ENCODE measurements at places on chromosomes 13 and 19.

- no peak for DNase-seq
Observed at GRCh38 chr13:72745260-72745659, 17.5 kb downstream of the BORA start.

- DNase-seq, result peak; percentile 32
Observed at GRCh38 chr13:67238277-67238859, 8.2 kb upstream of the PCDH9 start.

DNA sequence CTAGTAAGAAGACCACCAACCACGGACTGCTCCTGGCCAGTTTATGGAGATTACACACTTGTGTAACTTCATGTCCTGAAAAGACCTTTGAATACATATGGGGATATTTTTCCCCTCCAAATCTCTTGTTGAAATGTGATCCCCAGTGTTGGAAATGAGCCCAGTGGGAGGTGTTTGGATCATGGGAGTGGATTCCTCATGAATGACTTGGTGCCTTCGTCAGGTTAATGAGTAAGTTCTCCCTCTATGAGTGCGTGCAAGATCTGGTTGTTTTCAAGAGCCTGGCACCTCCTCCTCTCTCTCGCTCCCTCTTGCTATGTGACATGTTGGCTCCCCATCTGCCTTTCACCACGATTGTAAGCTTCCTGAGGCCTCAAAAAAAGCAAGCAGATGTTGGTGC lies 769.0 kb upstream of the SLITRK1 start:
- DNase-seq, result peak; percentile 47

- no peak for DNase-seq
Observed at GRCh38 chr13:29855784-29856183, 5.4 kb upstream of the UBL3 start.

- DNase-seq, result no peak
Observed at GRCh38 chr13:79459906-79460305, 21.0 kb upstream of the NDFIP2 start.

GRCh38 chr19:51789061-51789795 lies 5.7 kb upstream of the FPR3 start:
- peak; percentile 25 for DNase-seq

DNA sequence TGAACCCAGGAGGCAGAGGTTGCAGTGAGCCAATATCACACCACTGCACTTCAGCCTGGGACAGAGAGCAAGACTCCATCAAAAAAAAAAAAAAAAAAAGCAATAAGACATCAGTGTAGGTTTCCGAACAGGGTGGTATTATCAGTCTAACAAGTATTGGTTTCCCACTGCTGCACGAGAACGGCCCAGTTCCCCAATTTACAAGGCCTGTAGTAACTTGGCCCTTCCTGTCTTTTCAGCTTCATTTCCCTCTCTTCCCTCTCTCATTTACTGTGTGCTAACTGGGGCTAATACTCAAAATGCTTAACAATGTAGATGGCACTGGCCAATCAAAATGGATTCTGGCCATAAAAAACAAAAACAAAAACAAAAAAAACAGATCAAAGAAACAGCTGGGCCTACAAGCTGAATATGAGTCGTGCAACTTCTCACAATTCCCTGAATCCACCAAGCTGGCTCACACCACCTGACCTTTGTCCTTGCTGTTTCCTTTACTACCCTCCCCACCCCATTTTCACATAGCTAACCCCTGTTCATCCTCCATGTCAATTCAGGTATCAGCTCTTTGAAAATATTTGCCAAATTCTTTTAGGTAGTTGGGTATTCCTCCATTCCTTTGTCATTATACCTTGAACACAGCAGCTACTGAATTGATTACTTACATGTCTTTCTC lies 2.4 kb downstream of the TEX101 start:
- no peak for DNase-seq

DNA sequence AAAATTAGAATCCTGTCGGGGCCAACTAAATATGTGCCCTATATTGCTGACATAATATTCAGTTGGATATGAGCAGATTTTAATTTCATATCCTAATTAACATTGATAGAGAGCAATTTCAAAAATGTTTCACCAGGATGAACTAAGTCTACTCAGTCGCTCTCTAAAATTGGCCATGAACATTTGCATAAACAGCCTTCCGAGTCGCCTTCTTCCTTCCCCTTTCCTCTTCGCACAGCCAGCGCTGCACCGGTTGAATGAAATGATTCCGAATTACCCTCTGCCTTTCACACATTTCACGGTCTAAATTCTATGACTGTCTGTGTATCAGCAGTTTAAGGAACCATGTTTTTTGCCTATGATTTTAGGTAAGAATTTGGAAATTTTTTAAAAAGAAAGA lies 413.7 kb downstream of the LIG4 start:
- DNase-seq, result no peak

DNA sequence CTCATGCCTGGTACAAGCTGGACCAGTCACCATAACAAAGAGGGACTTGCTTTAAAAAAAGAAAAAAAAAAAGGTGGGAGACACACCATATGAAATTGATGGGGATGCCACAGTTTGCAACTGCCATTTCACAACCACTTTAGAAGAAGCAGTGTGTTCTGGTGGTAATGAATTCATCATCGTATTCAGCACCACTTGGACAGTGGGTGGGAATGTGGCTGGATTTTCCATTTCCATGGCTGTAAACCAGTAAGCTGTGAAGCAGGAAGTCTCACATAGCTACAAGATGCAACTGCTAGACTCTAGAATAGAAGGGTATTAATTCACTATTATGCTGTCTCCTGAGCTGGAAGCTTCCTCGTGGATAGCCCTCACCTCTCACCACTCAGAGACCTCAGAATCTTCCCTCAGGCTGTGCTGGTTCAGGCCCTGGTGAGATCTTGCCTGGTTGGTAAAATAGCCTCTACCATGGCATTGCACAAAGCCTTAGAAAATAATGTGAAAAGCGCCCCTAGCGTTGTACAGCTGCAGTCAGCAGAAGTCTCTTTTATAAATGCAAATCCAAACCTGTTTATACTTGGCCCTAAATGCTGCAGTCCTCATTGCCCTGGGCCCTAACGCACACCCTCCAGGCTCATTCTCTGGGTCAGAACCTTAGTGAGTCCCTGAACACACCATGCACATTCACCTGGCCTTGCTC lies 150.7 kb downstream of the KCTD15 start:
- DNase-seq, result no peak

DNA sequence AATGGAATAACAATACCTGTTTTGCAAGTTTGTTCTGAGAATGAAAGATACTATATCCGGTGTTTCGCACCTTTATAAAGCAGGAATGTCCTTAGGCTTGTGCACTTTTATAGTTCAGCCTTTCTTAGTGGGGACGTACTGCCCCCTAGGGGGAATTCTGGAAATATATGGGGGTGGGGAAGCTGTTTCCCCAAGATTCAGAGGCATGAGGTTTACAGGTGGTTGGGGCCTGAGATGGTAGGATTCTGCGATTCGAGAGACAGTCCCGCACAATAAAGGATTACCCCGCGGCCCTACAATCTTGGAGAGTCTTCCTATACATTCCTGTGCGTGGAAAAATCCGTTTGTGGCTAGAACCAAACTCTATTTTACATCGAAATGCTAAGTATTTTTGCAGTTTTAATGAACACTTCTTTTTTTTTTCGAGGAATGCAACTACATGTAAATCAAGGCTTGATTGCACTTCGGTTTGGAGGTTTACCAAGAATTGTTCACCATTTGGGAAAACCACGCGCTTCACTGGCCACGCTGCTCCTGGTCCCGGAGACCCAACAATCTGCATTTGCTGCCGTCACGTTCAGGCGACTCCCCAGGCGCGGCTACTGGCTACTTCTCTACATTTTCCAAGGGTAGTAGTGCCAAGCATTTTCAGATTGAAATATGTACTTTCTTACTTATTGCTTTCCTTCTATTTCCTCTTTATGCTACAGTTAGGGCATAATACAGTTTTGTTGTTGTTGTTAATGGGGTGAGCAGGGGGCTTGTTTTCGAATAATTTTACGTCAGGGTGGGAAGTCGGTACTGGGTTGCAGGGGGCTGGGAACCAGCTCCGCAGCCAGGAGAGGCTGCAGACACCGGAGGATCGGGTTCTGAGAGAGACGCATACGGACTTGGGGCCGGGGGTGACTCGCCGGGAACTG lies 830 bp downstream of the NEK5 start:
- DNase-seq, result peak; percentile 47

DNA sequence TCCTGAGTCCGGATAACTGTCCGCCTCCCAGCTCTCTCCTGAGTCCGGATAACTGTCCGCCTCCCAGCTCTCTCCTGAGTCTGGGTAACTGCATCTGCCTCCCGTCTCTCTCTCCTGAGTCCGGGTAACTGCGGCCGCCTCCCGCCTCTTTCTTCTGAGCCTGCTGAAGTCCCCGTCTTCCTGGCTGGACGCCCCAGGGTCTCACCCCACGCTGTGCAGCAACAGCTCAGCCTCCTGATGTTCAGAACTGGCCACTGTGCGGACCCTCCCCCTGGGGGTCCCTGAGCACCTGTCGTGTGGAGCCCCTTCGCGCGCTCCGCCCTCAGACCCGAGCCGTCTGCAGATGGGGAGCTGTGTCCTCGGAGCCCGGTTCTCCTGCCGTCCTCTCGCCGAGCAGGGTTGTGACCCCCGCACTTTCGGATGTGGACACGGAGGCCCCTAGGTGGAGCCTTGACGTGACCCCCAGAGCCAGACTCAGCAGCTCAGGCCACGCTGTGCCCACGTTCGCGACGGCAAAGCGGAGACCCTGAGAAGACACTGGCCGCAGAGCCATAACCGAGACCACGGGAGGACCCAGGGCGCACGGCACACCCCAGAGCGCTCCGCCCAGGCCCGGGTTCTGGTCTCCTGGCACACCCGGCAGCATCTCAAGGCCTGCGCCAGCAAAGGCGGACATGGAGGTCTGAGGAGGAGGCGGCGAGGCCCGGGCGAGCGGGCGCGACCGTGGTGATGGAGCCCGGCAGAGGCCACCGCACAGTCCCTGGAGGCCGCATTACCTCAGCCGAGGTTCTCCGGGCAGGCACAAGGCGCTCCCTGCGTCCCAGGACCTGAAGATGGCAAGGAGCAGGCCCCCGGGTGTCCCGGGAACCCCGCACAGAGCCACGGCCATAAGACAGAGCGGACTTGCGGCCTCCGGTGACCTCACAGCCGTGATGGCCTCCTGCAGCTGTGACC lies 15.9 kb downstream of the SBNO2 start:
- DNase-seq, result no peak

DNA sequence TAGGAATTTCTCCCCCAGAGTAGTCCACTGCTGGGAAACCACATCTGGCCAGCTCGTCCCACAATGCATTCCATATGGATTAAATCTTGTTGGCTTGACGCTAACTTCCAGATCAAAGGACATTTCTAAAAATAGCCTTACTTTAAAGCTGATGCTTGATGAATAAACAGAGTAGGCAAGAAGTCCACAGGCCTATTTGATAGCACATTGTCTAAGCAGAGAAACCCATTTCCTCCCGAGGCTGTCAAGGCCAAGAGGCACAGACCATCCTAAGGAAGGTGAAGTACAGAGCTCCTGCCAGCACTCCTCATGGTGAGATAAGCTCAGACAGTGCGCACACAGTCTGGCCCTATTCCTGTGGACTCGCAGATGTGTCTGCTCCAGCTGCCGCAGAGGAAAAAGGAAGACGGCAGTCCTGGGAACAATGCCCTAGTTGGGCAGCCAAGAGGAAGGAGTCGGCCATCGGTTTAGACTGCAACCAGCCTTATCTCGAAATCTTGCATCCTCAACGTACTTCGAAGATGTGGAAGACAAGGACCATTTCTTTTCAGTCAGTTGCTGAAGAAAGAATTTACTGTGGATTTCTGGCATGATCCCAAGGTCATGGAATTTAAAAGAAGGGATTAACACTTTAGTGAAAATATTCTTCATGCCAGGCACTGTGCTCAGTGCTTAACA lies 156.8 kb downstream of the RGCC start:
- peak; percentile 96 for DNase-seq

- DNase-seq, result no peak
Observed at GRCh38 chr19:373391-374182, 29.0 kb upstream of the MIER2 start.

DNA sequence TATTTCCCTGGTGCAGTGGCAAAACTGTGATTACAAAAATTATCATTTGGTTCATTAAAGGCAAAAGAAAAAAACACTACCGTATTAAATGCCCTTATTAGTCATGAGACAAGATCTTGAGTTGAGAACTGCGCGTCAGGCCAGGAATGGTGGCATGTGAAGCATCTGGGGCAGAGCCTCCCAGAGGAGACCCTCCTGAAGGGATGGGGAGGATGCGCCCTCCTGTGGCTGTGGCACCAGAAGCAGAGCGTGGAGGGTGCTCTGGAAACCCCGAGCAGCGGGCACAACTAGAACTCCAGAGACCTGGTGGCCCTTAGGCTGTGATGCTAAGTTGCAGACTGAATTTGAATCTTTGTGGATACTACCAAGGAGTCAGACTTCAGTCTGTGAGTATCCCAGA lies 11.5 kb downstream of the CUL4A start:
- peak; percentile 44 for DNase-seq

GRCh38 chr19:45147835-45148676 lies 12.7 kb downstream of the NKPD1 start:
- DNase-seq, result no peak

- DNase-seq, result no peak
Observed at GRCh38 chr19:1823539-1824251, 11.6 kb upstream of the ATP8B3 start.

DNA sequence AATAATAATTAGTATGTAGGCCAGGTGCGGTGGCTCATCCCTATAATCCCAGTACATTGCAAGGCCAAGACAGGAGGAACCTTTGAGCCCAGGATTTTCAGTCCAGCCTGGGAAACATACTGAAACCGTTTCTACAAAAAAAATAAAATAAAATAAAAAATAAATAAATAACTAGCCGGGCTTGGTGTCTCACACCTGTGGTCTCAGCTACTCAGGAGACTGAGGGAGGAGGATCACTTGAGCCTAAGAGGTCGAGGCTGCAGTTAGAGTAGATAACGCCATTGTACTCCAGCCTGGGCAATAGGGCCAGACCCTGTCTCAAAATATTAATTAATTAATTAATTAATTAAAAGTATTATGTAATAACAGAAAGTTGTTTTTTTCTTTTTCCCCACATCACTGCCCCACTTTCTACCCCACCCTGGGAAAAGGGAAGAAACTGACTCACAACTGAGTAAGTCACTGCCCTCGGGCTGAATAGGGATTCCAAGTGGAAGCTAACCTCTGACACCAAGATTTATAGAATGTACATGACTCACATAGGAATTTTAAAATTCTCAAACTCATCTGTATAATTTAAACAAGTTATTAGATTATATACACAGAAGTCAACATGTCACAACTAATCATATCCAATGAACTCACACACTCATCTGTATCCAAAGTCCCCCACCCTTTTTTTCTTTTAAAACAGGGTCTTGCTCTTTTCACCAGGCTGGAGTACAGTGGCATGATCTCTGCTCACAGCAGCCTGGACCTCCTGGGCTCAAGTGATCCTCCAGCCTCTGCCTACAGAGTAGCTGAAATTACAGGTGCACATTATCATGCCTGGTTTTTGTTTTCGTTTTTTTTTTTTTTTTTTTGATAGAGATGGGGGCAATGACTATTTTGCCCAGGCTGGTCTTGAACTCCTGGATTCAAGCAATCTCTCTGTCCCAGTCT lies 12.5 kb downstream of the ZNF611 start:
- DNase-seq, result peak; percentile 77

Measured in AG10803 (cell line).